ENCODE measurements at places on chromosomes 1 and 21.

DNA sequence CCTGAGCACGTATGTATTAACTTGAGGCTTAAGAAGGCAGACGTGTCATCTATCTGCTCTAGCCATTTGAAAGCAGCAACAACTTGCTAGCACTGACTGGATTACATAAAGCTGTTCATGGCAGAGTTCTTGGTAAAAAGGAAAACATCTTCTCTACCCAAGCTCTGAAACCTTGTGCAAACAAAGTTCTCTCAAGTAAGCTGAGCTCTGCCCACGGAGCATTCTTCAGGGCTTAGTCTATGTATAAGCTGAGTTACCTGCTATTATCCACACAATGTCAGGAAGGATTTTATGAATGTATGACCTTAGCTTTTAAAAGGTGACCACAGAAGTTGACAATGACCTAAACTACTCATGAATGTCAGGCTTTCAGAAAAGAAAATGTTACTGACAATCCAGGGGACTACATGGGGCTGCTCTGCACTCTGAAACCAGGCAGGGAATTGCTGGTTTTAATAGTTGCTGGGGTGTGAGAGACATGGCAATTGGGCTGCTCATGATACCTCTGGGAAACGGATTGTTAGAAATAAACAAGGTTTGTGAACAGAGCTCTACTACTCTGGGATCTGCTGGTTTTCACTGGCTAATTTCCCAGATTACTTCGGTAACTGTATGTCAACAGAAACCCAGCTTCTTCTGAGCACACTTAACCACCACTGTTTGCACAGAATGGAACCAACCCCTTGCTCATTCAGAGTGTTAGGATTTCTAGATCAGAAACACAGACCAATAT, 29.6 kb upstream of the CCN1 start:
- no peak for DNase-seq

DNA sequence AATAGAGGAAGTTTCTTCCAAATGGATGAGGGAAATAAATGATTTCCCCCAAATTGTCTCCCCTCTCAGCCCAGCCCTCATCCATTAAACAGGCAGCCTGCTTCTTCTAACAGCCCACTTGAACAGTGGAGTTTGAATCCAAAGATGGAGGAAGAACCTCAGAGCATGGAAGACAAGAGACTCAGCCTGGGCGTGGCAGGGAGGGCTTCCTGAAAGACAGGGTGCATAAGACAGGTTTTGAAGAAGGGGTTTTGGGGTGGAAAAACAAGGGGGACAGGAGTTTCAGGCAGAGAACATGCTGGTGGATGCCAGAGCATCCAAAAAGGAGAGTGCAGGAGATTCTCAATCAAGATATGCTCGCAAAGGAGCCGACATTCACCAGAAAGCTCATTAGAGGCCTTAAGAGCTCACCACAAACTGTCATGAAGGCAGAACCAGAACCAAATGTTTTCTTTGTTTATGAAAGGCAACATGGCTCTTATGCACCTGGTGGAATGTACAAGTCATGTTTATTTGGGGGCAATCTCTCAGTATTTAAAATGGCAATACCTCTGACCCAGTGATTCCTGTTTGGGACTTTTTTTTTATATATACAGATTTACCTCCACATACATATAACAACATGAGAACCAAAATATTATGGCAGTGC, 26.5 kb upstream of the TSPEAR start:
- no peak for DNase-seq

- no peak for DNase-seq
Measured at GRCh38 chr1:86499987-86500593, 31.4 kb downstream of the CLCA1 start.

DNA sequence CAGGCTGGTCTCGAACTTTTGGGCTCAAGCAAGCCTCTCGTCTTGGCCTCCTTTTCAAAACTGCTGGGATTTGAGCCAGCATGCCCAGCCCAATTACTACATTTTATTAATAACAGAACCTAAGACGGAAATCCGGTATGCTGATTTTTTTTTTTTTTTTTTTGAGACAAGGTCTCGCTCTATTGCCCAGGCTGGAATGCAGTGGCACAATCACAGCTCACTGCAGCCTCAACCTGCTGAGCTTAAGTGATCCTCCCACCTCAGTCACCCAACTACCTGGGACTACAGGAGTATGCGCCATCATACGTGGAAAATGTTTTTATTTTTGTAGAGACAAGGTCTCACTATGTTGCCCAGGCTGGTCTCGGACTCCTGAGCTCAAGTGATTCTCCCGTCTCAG, 20.2 kb downstream of the ACBD3 start:
- DNase-seq: no peak

- DNase-seq: no peak
Measured at GRCh38 chr1:8019229-8019620, 6.9 kb downstream of the ERRFI1 start.

DNA sequence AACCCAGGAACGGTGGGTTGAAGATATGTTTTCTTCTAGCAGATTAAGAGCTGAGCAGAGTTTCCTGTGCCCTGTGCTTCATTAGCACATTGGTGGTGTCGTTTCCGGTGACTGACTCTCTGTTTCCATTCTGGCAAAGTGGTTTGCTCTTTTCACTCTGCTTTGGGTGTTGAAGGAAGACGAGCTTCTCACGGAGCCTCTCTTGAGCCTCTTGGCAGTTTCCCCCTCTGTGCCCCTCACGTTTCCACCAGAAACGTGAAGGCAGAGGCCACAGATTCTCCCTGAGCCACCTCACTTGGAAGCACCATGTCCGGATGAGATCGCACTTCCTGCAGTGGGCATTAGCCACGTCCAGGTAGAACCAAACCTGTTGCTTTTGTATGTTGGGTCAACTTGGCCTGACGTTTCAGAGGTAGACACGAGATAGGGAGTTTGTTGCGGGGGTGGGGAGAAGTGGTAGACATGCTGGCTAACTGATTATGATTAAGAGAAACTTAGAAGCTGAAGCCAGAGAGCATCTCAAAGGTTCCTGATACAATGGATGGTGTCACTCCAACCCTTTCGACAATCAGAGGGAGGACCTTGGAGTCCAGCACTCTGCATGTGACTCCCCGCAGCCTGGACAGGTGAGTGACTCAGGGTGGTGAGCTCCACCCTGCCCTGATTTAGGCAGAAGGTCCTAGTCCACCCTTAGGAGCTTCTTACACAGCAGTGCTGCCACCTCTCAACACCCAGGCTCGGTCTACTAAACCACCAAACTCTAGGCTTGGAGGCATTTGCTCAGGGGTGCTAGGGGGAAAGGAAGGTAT, at the start of gene LAX1:
TSS of gene LAX1 (plus strand) at position 155 of the 809 bp plus-strand sequence. CDS start at position 538, 383 bp downstream.
- DNase-seq: no peak

DNA sequence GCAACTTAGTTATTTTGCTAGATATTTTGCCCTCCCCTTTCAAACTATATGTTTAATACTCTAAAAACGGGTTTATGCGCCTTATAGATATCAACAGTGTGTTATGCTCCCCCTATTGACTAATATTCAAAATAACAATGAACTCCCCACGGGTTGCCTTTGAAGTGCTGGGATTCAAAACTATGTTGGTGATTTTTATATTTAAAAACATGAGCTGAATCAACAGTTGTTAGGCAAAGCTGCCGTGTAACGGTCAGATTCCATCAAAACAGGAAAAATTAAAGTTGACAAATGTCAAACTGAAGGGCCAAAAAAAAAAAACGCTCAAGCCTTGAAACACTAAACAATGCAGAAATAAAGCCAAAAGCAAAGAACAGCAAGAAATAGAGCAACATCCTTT, 2.5 kb downstream of the TGFBR3 start:
- no peak for DNase-seq
